ENCODE measurements at places on chromosomes 1 and 21. TPM values are rescaled to one million over a fixed set of nuclear protein-coding genes. Genes with fewer than 3 reads are reported as not detected.
A peak's percentile ranks its signal among the peaks of the same experiment; 100 is the strongest.

The NGF gene
- total RNA-seq = 0.97 TPM

DNA sequence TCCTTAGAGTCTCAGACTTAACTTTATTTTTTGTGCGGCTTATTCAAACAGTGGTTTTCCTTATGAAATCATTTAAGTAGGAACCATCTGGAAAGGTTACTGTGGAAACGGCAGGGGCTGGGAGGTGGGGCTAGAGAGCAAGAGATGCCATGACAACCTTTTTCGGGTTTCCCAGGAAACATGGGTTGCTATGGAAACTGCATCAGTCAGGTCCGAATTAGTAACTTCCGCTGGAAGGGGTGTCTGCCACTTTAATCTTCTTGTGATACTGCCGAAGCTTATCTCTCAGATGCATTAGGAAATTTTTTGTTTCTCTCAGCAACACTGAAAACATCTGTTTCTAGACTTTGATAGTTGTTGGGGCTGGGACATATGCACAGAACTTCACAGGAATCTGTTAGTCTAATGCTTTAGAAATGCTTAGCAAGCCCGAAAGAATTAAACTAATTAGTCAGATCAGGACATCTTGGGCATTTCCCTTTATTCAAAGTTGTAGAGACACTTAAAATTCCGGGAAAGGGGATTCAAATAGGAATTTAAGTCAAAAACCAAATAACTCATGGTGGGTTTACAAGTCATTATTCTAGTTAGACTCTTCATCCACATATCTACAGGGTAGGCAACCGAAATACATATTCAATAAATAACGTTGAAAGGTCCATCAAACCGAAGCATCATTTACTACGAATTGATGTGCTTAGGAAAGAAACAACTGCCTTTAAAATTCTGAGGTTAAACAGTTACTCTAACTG lies 2.6 kb downstream of the KCNA3 start:
- no peak for DNase-seq

GRCh38 chr1:181206513-181206912 lies 118.0 kb downstream of the IER5 start:
- no peak for DNase-seq

The S100B gene
- total RNA-seq = 4.5 TPM

The ATAD3C gene
- total RNA-seq = 7.8 TPM

GRCh38 chr1:94093996-94094395 lies 27.0 kb downstream of the ABCA4 start:
- DNase-seq = no peak

GRCh38 chr1:151377150-151377884 lies 4.8 kb upstream of the SELENBP1 start:
- DNase-seq = no peak

GRCh38 chr1:62433861-62434617 lies 2.8 kb upstream of the USP1 start:
- DNase-seq = no peak

DNA sequence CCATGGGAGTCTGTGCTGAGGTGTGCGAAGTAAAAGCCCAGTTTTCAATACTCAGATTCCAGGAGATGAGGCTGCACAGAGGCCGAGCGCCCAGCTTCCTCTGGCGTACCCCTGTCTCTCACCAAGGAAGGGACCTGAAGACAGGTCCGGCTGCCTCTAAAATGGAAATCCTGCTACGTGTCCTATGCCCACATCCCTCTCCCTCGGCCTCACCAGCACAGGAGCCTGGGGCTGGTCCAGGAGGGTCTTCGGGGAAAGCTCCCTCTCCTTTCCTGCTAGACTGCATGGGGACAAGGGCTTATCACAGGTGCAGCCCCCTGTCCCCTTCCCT lies 392 bp downstream of the MRPL55 start:
- peak; percentile 48 for DNase-seq

DNA sequence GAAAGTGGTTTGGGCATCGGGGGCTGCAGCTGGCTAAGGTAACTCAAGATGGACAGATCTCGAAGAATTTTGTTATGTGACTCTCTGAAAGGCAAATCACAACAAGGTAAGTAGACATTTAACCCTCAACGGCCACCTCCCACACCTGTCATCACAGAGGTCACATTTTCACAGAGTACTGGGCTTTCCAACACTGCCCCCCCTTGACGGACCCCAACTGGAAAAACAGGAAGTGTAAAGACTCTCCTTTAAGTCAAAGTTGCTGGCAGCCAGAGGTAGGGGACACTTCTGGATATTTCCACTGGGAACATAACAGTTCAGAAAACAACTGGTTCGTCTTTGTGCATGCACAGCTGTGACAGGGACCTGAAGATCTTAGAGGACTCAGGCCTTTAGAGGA lies 22.3 kb downstream of the NOL9 start:
- no peak for DNase-seq

The TTC24 gene
- not detected for total RNA-seq

The PAPPA2 gene
- 0.50 TPM for total RNA-seq

The NR0B2 gene
- 2.2 TPM for total RNA-seq

The UTS2 gene
- not detected for total RNA-seq

GRCh38 chr1:171865106-171865505 lies 23.8 kb downstream of the DNM3 start:
- no peak for DNase-seq

GRCh38 chr1:223716302-223716862 lies 4.0 kb downstream of the CAPN2 start:
- DNase-seq = peak; percentile 54

GRCh38 chr21:45309069-45309986 lies 21.6 kb upstream of the POFUT2 start:
- peak; percentile 74 for DNase-seq

DNA sequence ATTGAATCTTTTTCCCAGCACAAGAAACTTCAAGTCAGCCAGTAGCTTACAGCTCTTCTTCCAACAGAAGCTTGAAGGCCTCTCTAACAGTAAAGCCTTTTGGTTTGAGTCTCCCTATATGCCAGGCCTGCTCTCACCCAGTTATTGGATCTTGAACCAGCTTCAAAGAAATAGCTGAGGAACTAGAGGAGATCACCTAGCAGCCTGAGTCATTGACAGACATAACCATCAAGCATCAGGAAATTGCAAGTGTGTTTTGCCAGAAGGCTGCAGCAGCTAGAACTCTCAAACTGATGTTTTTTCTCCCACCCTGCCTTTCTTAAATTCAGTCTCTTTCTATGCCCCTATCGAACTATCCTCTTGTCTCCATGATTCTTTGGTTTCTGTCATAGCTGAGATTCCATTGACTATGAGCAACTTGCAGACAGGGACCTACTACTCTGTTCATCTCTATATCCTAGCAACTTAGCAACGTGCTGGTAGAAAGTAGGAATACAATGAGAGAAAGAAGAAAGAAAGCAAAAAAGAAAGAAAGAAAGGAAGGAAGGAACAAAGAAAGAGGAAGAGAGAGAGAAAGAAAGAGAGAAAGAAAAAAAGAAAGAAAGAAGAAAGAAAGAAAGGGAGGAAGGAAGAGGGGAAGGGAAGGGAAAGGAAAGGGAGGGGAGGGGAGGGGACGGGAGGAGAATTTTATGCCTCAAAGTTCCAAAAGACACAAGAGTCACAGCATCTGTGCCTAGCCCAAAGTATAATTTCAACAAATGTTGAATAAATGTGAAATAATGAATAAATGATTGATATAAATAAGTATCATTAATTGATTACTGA lies 60.0 kb upstream of the FGGY start:
- no peak for DNase-seq

DNA sequence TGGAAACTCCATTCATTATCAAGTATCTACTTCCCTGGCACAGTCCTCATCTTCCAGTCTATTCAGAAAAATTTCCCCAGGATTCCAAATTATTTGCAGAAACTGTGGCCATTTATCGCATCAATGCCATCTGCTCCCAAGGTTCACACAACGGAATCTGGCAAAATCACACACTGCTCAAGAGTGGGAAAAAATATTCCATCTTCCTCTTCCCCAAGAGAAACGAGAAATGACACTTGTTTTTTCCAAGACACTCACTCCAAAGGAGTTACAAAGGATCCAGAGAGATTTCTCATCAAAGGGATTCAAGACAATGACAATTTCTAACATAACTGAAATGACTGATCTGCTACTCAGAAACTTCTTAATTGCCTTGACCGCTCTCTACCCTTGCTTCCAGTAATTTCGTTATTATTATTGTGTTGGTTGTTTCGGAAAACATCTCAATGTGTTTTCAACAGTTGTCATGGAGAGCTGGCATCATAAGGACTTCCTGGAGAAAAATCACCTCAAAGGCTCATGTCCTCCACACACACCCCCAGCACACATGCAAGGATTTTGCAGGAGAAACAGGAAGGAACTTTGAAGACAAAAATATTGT lies 128.0 kb downstream of the PSMG1 start:
- DNase-seq = no peak

The USH2A gene
- total RNA-seq = not detected

- no peak for DNase-seq
These were observed 1438.4 kb upstream of the B3GALT2 start for GRCh38 chr1:194624833-194625232.

DNA sequence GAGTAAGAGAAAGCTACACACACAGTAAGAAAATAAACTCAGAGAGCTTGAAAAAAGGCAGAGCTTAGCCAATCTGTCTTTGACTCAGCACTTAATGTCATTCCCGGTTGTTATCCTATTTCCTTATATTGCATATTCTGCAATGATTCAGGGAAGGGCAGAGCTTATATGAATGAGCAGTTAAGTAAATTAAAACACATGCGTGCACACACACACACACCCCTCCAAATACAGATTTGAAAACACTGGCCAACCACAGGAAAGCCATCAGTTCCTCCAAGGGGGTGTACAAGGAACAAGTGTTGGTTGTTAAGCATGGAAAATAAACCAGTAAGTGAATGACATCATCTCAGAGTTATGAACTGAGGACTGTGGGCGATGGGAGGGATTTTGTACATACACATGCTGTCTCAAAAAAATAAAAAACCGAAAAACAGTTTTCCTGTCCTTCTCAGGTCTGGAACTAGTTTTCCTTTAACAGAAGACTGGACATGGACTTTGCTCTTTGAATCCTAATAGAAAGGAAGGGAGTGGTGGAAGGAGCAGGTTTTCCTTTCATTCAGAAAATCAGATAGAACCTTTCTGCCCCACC lies 1.0 kb downstream of the IQGAP3 start:
- DNase-seq = no peak

The HSPA6 gene
- total RNA-seq = 13.0 TPM

The C8B gene
- 1.2 TPM for total RNA-seq

The RPTN gene
- not detected for total RNA-seq

DNA sequence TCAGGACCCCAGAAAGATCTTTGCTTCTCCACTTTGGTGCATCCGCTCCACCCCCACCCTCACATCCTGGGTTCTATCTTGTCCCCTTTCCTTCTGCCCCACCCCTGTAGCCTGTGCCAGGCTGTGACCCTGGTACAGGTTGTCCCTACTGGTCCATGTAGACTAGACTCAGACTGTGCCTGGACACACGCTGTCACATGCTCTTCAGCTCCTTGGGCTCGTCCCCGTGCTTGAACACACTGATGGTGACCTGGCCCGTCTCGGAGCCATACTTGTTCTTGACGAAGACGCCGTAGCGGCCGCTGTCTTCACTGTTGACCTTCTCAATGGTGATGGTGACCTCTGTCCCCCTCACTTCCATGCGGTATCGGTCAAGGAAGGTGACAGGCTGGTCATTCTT lies 54.8 kb downstream of the MYOM3 start:
- no peak for DNase-seq

DNA sequence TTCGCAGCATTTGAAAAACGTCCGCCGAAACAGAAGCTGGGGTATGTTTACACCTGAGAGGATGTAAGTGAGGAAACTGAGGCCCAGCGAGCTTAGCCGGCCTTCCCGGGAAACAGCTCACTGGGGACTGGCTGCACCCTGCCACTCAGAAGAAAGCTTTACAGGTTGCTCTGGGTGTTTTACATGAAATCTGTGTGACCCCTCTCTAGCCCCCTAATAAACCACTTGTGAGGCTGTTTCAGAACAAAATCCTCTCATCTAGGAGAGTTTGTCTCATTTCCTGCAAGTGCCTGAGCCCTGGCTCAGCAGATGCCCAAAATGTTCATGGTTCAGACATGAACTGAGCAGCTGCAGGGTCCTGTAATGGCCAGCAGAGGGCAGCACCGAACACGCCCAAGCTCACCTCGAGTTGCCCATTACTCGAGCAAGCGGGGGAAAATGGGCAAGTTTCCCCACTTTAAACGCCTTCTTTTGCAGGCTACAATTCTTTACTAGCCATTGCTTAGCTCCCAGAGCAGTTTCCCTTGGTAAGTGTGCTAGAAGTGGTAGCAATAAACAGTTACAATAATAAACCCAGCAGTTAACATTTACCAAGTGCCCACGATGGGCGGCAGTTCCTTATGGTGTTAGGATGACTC lies 76.4 kb downstream of the FHAD1 start:
- peak; percentile 78 for DNase-seq

The CD5L gene
- 6.8 TPM for total RNA-seq

All from lower lobe of right lung (tissue), 2 donors.